ENCODE measurements at places on chromosomes 13 and 19.

DNA sequence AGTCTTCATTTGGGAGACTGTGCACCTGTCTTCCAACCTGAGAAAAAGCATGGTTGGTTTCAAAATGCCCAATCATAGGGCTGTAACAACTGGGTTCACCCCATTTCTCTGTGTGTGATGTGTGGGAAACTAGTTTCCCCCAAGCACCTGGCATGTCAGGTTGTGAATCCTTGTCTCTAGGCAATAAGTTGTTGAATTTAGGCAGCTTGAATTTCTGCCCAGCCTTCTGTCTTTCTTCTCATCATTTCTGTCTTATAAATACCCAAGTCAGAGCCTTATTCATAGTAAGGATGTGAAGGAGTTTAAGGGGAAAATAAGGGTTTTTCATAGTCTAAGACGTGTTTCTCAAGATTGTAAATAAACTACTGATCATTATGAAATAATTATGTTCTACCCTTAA is 170.7 kb upstream of the RNF113B start:
- DNase-seq, result no peak

GRCh38 chr19:48301886-48302599 is 23.3 kb upstream of the EMP3 start:
- DNase-seq, result no peak

GRCh38 chr13:99548448-99548847 is 47.2 kb downstream of the TM9SF2 start:
- peak; percentile 65 for DNase-seq

GRCh38 chr19:13633109-13633508 is 126.8 kb upstream of the CACNA1A start:
- no peak for DNase-seq

GRCh38 chr13:112957295-112957677 is 11.7 kb upstream of the MCF2L start:
- no peak for DNase-seq

GRCh38 chr19:16205205-16206045 is 7.7 kb downstream of the AP1M1 start:
- DNase-seq, result no peak

DNA sequence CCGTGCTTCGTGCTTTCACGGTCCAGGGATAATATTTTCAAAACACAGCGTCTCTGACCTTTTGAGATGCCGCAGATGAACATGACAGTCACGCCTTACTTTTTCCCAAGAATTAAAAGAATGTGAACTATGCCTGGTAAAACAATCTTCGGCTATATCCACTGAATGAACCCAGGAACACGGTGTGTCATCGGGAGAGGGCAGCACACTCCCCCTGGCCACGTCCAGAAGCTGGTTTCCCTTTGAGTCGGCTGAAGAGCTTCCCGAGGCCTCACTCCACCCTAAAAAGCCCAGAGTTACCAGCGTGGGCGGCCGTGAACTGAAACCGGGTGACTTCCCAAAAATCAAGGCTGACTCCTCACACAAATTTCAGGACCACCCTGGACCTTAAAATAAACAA is 22.9 kb upstream of the SHISA2 start:
- DNase-seq, result no peak

- no peak for DNase-seq
These were observed 251.3 kb downstream of the SHISA2 start for GRCh38 chr13:25800523-25800922.

DNA sequence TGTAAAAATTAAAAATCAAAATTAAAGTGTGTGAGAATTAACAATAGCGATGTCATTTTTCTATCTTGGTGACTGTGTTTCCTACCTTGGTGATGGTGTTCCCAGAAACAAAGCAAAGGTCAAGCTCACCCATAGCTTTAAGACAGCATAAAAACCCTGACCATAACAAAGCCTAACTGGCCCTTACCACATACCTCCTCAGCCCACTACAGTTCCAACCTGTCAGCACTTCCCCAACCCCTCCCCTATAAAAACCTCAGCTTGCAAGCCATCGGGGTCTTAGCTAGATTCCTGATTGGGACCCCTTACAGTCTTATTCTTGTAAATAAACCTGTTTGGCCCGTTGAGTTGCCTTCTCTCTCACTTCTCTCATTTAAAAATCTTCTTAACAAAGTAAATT is 484.4 kb upstream of the PCDH20 start:
- DNase-seq, result no peak

- DNase-seq, result no peak
These were observed 8.5 kb upstream of the USP29 start for GRCh38 chr19:57111329-57111644.

GRCh38 chr13:60696602-60697001 is 299.6 kb downstream of the TDRD3 start:
- no peak for DNase-seq

DNA sequence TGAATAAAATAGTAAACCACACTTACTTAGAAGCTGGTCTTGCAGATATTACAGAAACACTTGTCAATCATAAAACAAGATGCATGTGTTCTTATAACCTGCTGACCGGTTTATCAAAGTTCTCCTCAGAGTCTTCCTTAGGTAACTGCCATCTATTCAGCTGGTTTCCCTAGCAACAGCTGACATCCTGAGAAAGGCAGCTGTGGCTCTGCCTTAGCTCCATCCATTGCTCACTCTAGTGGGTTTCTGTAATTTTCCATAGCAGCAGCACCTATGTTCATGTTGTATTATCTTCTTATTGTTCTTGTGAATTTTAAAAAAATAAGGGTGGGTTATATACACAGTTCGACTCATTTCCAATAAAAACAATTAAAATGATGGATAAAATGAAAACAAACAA is 87.8 kb downstream of the RAP2A start:
- DNase-seq, result no peak

- DNase-seq, result no peak
These were observed 576.8 kb downstream of the UQCRFS1 start for GRCh38 chr19:28636016-28636629.

DNA sequence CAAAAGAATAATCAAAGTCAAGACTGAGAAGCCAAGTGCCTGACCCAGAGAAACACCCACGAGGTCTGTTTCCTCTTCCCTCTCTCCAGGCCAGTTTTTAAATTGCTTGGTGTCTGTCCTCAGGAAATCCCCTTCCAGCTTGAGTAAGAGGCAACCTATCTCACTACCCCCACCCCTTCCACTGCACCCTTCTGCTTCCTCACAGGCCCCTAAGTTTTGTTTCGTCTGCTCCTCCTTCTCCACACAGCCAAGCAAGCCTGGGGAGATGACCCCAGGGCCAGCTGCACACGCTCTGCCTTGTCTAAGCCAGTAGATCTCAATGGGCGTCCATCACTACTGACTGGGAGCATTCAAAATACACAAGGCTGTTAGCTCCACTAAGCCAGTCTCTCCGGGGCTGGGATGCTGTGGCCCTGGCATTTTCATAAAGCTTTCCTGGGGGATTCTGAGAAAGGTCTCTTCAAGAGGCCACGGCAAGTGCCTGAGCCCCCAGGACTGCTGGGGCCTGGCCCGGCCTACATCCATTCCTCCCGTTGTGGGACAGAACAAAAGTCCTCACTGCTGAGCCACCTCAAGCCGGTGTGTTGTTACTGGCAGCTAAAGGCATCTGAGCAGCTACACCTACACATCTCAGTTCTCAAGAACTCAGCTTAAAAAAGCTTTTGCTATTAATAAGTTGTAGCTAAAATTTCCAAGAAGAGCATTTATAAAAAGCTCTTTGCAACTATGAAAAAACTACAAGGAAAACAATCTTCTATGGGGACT is 14.9 kb upstream of the IL4I1 start:
- peak; percentile 86 for DNase-seq

- no peak for DNase-seq
These were observed 15.2 kb downstream of the ELAVL3 start for GRCh38 chr19:11465600-11465999.

GRCh38 chr19:51772977-51773376 is 12.0 kb downstream of the FPR2 start:
- no peak for DNase-seq

DNA sequence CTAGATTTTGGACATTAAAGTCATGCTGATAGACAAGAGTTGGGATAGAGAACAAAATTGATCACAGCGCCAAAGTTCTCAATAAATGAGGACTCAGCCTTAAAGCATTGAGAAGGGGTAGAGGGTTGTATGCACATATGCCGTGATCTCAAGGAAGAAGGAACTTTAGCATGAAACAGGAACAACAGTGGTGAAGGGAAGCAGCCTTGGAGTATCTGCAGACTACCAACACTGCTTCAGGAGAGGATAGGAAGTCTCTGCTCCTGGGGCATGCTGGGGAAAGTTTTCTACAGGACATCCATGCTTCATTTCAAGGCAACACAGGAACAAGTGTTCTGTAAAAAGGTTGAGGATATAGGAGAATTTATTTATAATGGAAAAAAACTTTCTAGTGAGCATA is 111.9 kb upstream of the MLNR start:
- peak; percentile 35 for DNase-seq

DNA sequence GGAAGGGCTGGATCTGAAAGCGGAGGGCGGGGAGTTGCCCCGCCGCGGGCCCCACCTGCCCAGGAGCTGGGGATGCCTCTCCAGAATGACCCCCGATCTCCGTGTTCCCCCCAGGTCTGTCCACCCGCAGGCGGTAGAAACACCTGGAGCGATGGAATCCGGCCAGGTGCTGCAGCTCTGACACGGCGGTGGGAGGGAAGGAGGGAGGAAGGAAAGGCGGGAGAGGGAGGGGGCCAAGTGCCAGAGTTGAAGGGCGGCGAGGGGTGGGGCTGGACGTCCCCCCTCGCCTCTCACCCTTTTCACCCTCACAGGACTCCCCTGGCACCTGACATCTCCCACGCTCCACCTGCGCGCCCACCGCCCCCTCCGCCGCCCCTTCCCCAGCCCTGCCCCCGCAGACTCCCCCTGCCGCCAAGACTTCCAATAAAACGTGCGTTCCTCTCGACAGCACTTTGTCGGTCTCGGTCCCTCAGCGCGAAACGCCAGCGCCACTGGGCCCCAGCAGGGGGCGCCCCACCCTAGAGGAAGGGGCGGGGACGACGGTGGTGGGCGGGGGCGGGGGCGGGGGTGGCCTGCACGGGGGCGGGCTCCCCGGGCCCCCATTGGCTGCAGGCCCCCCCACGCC is 337 bp upstream of the FXYD7 start:
- DNase-seq, result peak; percentile 43

GRCh38 chr13:20997301-20998161 is 63.9 kb downstream of the LATS2 start:
- no peak for DNase-seq

GRCh38 chr19:5403968-5404640 is 51.1 kb upstream of the ZNRF4 start:
- DNase-seq, result peak; percentile 82

- no peak for DNase-seq
These were observed 82.6 kb upstream of the FARP1 start for GRCh38 chr13:98060282-98060681.

- no peak for DNase-seq
These were observed 9.4 kb downstream of the GARRE1 start for GRCh38 chr19:34263745-34264237.

DNA sequence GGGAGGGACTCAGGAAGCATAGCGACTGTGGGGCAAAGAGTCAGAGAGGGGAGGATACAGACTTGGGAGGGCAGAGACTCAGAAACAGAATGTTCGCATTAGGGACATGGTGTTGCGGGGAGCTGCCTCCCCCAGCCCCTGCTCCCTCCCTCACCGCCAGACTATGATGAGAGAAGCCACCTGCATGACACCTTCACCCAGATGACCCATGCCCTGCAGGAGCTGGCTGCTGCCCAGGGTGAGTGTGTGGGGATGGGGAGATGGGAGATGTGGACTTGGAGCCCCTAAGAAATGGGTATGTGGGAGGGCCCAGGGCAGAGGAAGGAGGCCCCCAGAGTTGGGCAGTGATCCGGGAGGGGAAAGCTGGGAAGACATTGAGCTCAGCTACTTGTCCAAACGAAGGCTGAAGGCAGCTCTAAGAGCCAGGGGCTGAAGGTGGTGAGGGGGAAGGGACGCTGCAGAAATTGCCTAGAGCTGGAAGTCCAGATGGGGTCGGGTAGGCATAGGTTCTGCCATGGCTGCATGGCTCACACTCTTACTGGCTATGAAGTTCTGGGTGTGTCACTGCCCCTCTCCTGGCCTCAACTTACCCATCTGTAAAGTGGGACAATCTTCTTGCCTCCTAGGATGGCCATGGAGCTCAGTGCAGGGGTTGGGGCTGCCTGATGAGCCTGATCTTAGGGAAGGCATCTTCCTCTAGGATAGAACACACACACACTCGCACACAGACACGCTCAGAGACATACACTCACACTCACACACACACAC is 1.4 kb downstream of the SPACA6 start:
- DNase-seq, result no peak

DNA sequence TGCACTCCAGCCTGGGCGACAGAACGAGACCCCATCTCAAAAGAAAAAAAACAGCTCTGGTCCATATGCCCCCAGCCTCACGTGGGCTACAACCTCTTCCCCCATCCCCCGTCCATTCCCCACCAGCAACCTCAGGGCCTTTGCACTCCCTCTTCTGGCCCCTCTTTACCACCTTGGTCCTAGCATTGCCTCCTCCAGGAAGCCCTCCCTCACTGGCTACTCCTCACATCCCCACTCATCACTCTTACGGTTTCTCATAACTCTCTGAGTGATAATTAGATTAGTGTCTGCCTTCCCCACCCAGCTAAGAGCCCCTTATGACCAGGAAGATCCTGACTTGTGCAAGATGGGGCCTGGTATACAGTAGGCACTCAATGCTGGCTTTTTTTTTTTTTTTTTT is 30.8 kb downstream of the IL12RB1 start:
- no peak for DNase-seq

DNA sequence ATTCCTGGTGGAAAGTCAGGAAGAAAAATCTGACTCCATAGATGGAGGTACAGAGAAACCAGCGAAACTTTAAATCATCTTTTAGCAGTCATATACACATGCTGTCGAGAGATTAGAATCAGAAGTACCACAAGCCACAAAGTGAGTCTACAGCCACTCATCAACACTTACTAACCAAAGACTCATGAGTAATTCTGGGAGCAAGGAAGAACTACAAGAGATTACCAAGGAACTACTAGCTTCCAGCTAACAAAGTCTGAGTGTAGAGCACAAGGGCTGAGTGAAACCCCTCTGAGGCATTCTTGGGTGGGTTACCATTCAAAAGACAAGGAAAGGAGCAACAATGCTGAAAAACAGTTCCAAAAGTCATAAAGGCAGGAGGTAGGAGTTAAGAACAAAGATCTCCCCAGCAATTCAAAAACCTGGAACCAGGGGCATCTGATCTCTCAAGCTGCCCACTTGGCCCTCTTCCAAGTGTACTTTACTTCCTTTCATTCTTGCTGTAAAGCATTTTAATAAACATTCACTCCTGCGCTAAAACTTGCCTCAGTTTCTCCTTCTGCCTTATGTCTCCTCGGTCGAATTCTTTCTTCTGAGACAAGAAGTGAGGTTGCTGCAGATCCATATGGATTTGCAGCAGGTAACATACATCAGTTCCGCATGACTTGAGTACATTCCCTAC is 13.0 kb downstream of the RBM26 start:
- DNase-seq, result peak; percentile 52

Data from Kasumi-1 (cell line).